ENCODE measurements at places on chromosomes 3 and 15. TPM values are rescaled to one million over a fixed set of nuclear protein-coding genes. Genes with fewer than 3 reads are reported as not detected.

The ZNF662 gene
- total RNA-seq = 0.63 TPM

The MASP1 gene
- 1.4 TPM for total RNA-seq

The ZIC4 gene
- total RNA-seq = not detected

The CCDC80 gene
- 134 TPM for total RNA-seq

The AMT gene
- total RNA-seq = 33.4 TPM

The KLHL40 gene
- total RNA-seq = not detected

The CLDN18 gene
- total RNA-seq = not detected

The FMN1 gene
- 1.6 TPM for total RNA-seq

The AADACL2 gene
- total RNA-seq = not detected

The CACNA2D2 gene
- 9.9 TPM for total RNA-seq

The COLQ gene
- total RNA-seq = 10.0 TPM

The NISCH gene
- total RNA-seq = 235 TPM

The MAP1A gene
- total RNA-seq = 13.9 TPM

The CD200R1 gene
- total RNA-seq = 1.8 TPM

The DNAH12 gene
- total RNA-seq = 0.29 TPM

The COL6A5 gene
- 0.04 TPM for total RNA-seq

All from mesothelial cell of epicardium (in vitro differentiated cells).